ENCODE measurements at places on chromosomes 11 and 22.

DNA sequence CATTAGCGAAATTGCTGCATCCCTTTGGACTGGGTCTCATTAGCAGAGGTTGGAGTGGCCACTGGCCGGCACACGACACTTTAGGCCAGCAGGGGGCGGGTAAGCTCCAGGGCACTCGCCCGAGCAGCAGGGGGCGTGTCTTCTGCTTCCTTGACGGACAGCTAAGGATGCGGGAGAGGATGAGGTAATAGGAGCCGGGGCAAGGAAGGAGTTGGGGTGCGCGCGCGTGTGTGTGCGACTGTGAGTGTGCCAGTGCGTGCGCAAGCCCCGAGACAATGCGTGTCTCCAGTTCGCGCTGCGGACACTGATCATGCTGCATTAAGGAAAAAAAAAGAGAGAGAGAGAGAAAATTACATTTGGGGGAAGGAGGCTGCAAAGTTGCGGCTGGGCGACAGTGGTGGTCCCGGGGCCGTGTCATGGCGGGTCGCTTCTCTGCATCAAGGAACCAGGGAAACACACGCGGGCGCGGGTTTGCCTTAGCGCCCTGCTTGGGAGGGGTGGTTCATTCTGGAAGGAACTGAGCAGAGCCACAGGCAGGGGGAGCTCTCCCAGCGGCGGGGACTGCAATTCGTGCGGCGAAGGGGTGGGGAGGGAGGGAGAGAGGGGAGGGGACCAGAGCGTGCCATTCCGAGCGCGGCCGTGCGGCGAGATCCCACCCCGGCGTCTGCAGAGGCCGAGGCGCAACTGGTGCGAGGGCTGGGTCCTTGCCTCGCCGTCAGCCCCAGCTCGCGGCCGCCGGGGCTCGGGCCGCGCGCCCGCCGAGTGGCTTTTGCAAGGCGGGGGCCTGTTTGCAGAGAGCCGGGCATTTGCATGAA, at the start of gene DTX4:
TSS of gene DTX4 (plus strand) at position 625 of the 815 bp plus-strand sequence. CDS start 464 bp downstream, outside the sequence.
- peak; percentile 85 for DNase-seq

DNA sequence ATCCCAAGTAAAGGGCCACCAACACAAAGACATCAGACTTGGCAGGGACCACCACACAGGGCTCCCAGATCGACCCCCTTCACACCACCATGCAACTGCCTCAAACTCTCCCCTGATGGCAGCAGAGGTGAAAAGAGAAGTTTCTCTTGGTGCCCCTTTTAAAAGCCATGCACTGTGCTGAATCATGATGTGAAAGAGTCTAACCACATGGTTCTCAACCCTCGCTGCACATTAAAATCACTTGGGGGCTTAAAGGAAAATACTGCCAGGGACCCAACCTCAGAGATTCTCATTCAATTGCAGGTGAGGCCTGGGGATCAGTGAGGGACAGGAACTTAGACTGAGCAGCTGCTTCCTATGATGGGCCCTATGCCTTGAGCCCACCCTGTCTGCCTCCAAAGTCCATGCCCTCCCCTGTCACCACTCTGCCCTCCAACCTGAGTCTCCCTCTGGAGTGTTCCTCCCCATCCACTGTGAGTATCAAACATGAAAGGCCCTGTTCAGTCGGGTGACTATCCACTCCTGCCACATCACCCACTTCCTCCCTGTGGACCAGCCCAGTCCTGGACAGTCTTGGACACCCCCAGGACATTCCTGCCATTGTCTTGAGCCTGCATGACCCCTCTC, 40.8 kb downstream of the PLEKHA7 start:
- no peak for DNase-seq

- no peak for DNase-seq
These were observed 14.7 kb downstream of the KCNQ1OT1 start for GRCh38 chr11:2685051-2685450.

DNA sequence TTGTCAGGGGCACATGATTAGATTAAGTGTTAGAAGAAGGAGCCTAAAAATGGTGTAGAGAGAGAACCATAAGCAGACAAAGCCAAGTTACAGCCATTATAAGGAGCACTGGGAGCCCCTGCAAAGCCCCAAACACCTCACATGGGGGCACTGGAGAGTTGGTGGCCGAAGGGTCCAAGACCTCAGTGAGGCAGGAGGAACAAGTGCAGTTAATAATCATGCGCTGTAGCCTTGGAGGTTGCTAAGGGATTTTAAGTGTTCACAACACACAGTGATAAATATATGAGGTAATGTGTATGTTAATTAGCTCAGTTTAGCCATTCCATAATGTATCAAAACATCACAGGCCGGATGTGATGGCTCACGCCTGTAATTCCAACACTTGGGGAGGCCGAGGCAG, 54.4 kb upstream of the JAM3 start:
- DNase-seq, result peak; percentile 44

DNA sequence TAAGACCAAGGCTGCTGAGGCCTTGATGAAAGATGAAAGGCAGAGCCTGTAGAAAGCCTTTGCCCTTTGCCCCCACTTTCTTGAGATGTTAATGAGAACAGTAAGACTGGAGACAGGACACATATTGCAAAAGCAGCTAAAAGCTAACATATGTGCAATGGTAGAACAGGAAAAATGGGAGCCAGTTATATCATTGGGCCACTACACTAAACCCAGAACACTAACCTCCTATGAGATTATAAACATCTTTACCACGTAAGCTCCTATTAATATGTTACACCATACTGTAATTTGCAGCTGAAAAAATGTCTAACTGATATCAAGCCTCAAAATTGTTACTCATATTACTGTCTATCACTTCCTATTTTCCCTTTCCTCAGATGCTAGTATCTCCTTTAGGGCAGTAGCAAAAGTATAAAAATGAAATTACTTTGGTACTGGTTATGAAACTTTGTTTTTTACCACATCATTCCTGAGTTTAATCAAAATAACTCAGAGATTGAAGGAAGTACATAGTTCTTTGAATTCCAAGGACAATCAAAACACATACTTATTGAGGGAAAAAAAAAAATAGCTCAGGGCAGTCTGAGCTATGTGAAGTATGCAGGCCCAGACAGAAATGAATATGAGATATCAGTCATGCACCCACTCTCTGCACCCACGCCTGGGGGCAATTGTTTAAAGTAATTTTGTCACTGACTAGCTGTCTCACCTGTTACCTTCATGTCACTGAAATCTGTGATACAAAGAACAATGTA, 9.1 kb downstream of the HPS5 start:
- DNase-seq, result no peak

DNA sequence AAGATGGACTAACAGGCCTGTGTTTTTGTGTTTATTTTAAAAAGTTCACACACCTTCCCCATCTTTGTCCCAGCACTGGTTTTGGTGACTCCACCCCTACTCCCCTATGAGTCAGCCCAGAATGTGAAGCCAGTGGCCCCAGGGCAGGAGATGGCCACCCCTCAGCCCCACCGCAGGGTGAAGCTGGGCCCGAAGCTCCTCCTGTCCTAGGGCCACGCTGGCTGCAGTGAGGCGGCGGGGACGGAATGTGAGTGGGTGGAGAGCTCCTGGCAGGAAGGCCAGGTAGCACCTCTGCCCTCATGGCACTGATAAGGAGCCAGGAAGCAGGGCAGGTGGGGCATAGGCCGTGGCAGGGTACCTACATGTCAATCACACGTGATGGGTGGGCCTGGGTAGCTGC, 39.9 kb downstream of the SGSM3 start:
- DNase-seq, result no peak

GRCh38 chr22:33105501-33105911, 47.3 kb upstream of the SYN3 start:
- DNase-seq, result peak; percentile 78

DNA sequence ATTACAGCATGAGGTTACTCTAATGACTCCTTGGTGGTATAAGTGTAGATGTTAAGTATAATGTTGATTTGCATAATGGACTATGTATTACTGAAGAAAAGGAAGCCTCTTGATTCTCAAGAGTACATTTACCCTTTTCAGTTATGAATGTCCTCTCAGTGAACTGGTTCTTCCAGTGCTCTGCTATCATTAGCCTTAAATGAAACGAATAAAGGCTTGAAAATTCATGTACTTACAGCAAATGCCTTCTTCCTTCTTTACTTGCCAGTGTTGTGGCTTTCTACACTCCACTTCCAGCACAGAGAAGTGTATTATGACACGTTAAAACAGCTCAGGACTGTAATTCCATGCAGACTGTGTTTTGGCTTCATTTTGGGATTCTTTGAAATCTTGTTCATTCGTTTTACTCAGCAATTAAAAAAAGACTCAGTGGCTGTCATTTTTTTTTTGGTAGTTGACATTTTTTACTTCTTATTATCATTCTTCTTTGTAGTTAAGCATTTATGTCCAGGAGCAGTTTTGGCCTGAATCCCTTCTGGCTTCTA, 96.9 kb downstream of the MTMR3 start:
- DNase-seq, result no peak

- no peak for DNase-seq
These were observed 759 bp downstream of the ROBO4 start for GRCh38 chr11:124896821-124897391.

DNA sequence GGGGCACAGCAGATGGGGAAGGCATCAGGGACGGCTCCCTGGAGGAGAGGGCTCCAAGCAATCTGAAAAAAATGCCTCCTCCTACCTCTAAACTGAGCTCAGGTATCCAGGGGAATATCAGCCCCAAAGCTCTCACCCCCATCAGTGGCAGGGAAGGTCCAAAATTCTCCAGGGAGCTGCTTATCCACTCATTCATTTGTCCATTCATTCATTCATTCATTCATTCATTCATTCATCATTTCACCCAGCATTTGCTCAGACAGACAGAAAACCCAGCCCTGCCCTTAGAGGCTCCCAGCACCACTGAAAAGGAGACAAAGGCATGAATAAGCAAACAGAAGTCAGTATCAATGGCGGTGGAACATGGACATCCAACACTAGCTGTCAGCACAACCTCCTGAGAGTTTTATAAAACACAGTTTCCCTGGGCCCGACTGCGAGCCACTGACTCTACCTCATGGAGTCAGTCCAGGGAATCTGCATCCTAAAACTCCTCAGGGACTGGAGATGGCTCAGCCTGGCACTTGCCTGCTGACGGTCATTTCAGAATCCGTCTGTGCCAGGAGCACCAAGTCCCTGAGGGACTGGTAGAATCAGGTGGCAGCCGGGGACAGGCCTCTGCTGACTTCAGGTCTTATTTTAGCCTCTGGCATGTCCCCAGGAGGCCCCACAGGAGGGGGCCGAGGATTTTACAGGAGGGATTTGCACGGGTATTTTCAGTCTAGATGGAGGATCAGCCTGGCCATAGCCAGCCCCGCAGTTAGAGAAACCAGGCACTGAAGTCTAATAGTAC, 164.6 kb downstream of the MN1 start:
- DNase-seq, result no peak

DNA sequence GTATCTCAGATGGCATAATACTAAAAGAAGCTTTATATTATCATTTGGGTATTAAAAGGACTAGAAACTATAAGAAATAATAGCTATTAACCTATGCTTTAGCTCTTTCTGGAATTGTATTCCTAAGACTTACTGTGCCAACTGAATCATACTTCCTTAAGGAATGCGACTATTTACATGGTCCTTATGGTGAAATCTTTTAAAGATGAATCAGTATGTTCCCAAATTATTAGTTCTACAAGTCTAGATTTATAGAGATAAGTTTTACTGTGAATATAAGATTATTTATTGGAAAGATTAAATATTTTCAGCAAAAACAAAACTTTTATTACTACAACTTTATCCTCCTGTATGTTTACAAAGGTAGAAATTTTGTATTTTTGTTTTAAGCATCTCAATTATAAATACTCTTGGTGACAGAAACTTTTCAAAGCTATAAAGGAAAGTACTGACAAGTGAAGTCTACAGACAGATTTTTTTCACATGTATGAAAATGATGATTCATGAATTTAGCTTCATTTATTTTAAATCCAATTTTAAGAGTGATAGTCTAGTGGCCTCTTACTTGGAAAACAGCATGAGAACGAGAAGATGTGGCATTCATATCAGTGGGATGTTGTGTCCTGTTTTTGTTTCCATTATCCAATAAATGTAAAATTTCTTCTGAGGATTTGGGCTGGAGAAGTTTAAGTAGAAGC, 17.8 kb downstream of the KIF18A start:
- no peak for DNase-seq

- DNase-seq, result peak; percentile 70
These were observed 50.8 kb downstream of the FBLN1 start for GRCh38 chr22:45553351-45554039.

DNA sequence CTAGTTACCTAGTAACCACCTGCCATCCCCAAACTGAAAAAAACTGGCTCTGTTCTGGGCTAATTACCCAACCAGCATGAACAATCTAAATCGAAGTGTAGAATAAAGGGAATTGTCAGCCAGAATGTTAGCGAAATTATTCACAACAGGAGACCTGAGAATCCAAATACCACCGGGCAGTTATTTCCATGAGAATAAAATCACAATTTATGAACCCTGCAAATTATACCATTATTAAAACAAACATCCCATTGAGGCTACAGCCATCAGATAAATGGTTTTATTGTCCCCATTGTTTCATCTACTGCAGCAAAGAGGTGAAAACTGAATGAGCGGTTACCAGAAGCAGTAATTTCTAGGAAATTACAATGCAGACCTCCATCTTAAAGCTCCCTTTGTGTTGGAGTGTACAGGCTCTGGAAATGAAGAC, 21.7 kb downstream of the FAM168A start:
- peak; percentile 35 for DNase-seq

DNA sequence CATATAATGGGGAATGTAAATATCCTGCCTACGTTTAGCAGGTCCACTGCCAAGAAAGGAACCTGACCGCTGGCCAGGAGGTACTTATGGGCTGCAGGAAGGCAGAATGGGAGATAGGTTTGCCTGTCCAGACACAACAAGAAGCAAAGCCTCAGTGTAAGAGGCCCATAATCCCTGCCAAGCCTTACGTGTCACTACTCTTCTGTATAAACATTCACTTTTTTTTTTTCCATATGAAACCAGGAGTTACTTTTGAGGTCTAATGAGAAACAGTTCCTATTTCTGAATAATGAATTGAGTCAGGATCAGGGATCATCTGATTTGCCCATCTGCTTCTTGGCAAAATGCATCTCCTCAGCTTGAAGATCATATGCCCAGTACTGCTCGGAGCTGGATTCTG, 230.2 kb downstream of the NTM start:
- no peak for DNase-seq

- DNase-seq, result no peak
These were observed 15.0 kb downstream of the PTPRJ start for GRCh38 chr11:47995360-47995769.

DNA sequence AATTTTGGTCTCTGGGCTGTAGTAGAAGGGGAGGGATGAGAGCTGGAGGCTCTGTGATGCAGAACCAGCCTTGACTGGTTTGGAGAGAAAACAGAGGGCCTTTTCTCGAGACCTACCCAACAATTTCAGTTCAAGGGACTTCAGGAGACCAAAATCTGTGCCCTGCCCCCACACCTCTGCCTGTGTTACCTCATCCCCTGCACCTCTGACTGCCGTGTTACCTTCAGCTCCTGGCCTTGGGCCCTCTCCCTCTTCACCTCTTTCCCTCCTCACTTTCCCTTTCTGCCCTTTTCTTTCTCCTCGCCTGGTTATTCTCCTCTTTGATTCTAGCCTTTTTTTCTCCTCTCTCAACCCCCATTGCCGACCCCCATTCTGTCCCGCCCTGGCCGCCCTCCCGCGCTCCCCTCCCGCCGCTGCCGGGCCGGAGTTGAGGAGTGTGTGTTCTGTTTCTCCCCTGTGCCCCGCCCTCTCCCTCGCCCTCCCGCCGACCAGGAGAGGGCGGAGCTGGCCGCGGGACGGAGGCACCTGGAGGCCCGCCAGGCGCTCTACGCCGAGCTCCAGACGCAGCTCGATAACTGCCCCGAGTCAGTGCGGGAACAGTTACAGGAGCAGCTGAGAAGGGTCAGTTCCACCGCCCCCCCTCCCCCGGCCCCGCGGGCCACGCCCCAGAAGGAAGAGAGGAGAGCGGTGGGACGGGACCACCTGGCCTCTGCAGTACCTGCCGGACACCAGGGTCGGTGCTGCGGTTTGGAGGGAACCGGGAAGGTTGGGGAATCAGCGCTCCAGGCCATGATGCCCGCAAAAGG, 27.2 kb downstream of the PHLDB1 start:
- peak; percentile 87 for DNase-seq

Measured in spinal cord (tissue), 10 donors.